ENCODE measurements at places on chromosomes 4 and X. TPM values are rescaled to one million over a fixed set of nuclear protein-coding genes. Genes with fewer than 3 reads are reported as not detected.

The H2BW2 gene
- total RNA-seq: not detected

The NDP gene
- 0.10 TPM for total RNA-seq

The FTSJ1 gene
- 92.2 TPM for total RNA-seq

The CRMP1 gene
- 0.25 TPM for total RNA-seq

The TREX2 gene
- total RNA-seq: 0.50 TPM

The SSX1 gene
- total RNA-seq: not detected

GRCh38 chr4:85772470-85772869 is 297.5 kb downstream of the ARHGAP24 start:
- no peak for DNase-seq

DNA sequence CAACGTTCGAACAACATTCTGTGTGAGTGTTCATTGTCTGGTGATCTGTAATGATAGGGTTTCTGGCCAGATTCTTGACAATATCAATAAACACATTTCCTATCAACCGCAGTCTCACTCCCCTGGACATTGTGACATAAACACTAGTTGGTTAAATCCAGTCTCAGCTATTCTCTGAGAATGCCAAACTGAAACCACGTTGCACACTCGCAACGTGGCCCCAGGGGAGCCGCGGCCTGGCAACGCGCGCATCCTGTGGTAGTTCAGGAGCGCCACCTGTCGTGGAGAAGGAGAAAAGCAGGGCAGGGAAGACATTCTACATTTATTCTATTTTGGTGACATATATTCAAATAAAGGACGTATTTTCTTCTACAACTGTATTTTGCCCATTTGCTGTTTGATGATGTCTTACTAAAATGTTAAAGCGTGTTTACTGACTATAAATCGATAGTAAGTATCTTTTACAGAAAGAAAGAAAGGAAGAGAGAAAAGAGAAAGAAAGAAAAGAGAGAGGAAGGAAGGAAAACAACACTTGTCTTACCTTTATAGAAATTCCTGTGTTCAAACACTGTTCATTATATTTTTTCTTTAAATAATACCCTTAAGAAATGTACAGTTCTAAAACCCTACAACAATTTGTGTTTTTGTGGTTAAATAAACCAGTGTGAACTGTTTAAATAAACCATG is 738.3 kb upstream of the FRG1 start:
- peak; percentile 54 for DNase-seq

GRCh38 chr4:145898926-145899531 is 39.6 kb downstream of the ZNF827 start:
- peak; percentile 15 for DNase-seq

GRCh38 chr4:145154573-145154972 is 25.8 kb downstream of the OTUD4 start:
- no peak for DNase-seq

GRCh38 chr4:134911941-134912340 is 710.4 kb upstream of the PABPC4L start:
- no peak for DNase-seq

GRCh38 chr4:42398871-42399331 is 1.6 kb downstream of the SHISA3 start:
- no peak for DNase-seq

Data from renal cortical epithelial cell (primary cell).